ENCODE measurements at places on chromosomes 13 and 19.
A peak's percentile ranks its signal among the peaks of the same experiment; 100 is the strongest.

DNA sequence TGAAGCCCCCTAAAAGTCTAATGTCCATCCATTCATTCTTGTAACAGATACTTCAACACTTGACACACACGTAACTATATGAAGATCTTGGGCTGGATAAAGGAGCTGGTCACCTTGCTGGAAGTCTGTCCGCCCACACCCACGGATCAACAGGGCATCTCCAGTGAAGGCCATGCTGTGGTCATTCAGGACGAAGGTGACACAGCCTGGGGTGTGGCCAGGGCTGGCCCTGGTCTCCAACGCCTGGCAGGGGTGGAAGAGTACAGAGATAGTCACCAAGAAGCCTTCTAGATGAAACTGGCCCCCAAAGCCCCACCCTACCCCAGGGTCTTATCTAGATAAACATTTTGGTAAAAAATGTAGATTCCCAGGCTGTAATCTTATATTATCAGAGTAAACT, 6.8 kb upstream of the PHLDB3 start:
- no peak overlapping the region for H3K4me3 ChIP-seq
- H3K36me3 ChIP-seq, result 0 out of 2 replicates have a peak, but pooled peaks cover 5% of the 10 kb centered on the region
- no peak for DNase-seq
- no peaks in the 10 kb centered on the region for H3K4me1 ChIP-seq
- H3K27ac ChIP-seq, result no peak overlapping the region

GRCh38 chr13:113863524-113864272, at the start of gene GAS6:
Gene GAS6, minus strand, starts transcription at chr13:113864076. Its CDS starts 156 bp downstream, at chr13:113863920.
- H3K27me3 ChIP-seq, result peaks cover 14% of the 10 kb centered on the region
- peak within 1 kb of the TSS; percentile 57 for H3K4me3 ChIP-seq
- H3K36me3 ChIP-seq, result no peaks in the 10 kb centered on the region
- DNase-seq, result no peak
- H3K4me1 ChIP-seq, result no peaks in the 10 kb centered on the region

- no peaks in the 10 kb centered on the region for H3K4me1 ChIP-seq
- H3K27ac ChIP-seq, result no peak overlapping the region
- H3K27me3 ChIP-seq, result no peaks in the 10 kb centered on the region
Observed at GRCh38 chr13:83024232-83024631, 858.0 kb downstream of the SLITRK1 start.

- no peak for DNase-seq
- H3K27me3 ChIP-seq, result no peaks in the 10 kb centered on the region
- H3K27ac ChIP-seq, result no peak overlapping the region
- H3K4me3 ChIP-seq, result no peak overlapping the region
- H3K4me1 ChIP-seq, result no peaks in the 10 kb centered on the region
Observed at GRCh38 chr19:13373599-13373998, 132.7 kb downstream of the CACNA1A start.

DNA sequence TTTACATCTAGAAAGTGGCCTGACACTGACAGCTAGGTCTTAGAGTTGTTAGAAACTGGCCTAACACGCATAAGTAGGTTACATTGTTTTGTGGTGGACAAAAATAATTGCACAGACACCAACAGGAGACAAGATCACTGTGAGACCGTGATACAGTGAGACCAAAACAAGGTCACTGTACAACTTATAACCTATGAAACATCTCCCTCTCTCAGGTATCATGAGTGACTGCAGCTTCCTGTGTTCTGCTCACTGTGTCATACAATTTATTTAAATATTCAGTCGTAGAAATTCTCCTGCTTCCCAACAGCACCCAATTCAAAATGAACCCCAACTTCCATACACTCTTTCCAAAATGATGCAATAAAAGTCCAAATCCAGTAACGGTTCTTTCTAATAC, 2165.2 kb downstream of the PCDH9 start:
- no peak overlapping the region for H3K4me3 ChIP-seq
- no peaks in the 10 kb centered on the region for H3K36me3 ChIP-seq
- H3K4me1 ChIP-seq, result no peaks in the 10 kb centered on the region
- H3K27ac ChIP-seq, result no peak overlapping the region
- H3K27me3 ChIP-seq, result no peaks in the 10 kb centered on the region
- DNase-seq, result no peak

- H3K4me3 ChIP-seq, result no peak overlapping the region
- no peaks in the 10 kb centered on the region for H3K36me3 ChIP-seq
- no peak for DNase-seq
Observed at GRCh38 chr13:61486496-61486895, 70.8 kb upstream of the PCDH20 start.

DNA sequence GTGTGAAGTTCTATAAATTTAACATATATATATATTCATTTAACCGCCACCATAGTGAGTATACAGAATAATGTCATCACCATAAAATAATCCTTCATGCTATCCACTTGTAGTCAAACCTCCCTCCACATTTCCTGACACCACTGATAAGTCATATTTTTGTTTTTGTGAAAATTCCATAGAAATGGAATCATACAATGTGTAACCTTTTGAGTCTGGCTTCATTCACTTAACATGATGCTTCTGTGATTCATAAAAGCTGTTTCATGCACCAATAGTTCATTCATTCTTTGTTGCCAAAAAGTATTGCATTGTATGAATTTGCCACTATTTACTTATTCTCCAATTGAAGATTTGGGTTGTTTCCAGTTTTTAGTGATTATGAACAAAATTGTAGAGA, 497.5 kb upstream of the PCDH20 start:
- H3K36me3 ChIP-seq, result no peaks in the 10 kb centered on the region
- H3K4me3 ChIP-seq, result no peak overlapping the region
- DNase-seq, result no peak
- no peaks in the 10 kb centered on the region for H3K4me1 ChIP-seq

GRCh38 chr13:40874138-40874779, 84.8 kb downstream of the SLC25A15 start:
- H3K4me1 ChIP-seq, result no peaks in the 10 kb centered on the region
- no peaks in the 10 kb centered on the region for H3K27me3 ChIP-seq
- H3K36me3 ChIP-seq, result no peaks in the 10 kb centered on the region
- no peak overlapping the region for H3K27ac ChIP-seq
- H3K4me3 ChIP-seq, result no peak overlapping the region

- no peaks in the 10 kb centered on the region for H3K4me1 ChIP-seq
- no peak overlapping the region for H3K27ac ChIP-seq
- no peak overlapping the region for H3K4me3 ChIP-seq
- H3K27me3 ChIP-seq, result no peaks in the 10 kb centered on the region
- H3K36me3 ChIP-seq, result peaks cover 2% of the 10 kb centered on the region
- no peak for DNase-seq
Observed at GRCh38 chr13:49253310-49253709, 5.6 kb downstream of the CDADC1 start.

- no peaks in the 10 kb centered on the region for H3K4me1 ChIP-seq
- H3K27me3 ChIP-seq, result no peaks in the 10 kb centered on the region
- no peak overlapping the region for H3K4me3 ChIP-seq
- H3K27ac ChIP-seq, result no peak overlapping the region
- peak; percentile 12 for DNase-seq
Observed at GRCh38 chr13:34842466-34842865, 99.6 kb upstream of the NBEA start.

- no peak overlapping the region for H3K4me3 ChIP-seq
- no peak for DNase-seq
- no peaks in the 10 kb centered on the region for H3K27me3 ChIP-seq
- H3K4me1 ChIP-seq, result no peaks in the 10 kb centered on the region
- H3K36me3 ChIP-seq, result no peaks in the 10 kb centered on the region
- no peak overlapping the region for H3K27ac ChIP-seq
Observed at GRCh38 chr13:47190696-47191305, 293.9 kb upstream of the HTR2A start.

DNA sequence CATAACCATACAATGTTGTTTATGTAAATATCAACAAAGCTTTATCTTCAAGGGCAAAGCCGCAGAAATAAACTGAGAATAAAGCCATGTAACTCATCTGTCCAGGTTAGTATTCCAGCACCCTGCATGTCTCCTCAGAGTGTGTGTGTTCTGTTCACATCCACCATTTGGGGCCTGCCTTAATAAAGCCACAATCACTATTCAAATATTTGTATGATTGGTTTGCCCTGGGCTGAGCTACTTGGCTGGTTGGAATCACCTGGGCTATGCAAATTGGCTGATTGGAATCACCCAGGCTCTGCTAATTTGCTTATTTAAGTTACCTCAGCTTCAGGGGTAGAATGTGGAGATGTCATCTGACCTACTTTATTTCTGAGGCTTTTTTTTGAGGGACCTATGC, 42.4 kb upstream of the ZNF737 start:
- no peaks in the 10 kb centered on the region for H3K36me3 ChIP-seq
- H3K4me1 ChIP-seq, result no peaks in the 10 kb centered on the region
- no peak overlapping the region for H3K4me3 ChIP-seq
- no peak overlapping the region for H3K27ac ChIP-seq
- no peaks in the 10 kb centered on the region for H3K27me3 ChIP-seq

DNA sequence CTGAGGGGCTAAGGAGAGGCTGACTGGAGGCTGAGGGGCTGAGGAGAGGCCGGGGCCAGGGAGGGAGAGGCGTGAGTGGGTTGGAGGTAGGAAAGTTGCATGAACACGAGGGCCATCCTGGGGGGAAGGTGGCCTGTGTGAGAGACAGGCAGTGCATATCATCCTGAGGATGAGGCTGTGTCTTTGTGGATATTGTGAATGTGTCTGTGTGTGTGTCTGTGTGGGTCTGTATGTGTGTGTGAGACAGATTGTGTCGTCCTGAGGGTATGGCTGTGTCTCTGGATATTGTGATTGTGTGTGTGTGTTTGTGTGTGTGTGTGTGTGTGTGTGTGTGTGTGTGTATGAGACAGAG, 422 bp downstream of the ZNF71 start:
- H3K27me3 ChIP-seq, result no peaks in the 10 kb centered on the region
- no peaks in the 10 kb centered on the region for H3K4me1 ChIP-seq
- H3K36me3 ChIP-seq, result no peaks in the 10 kb centered on the region
- H3K27ac ChIP-seq, result no peak overlapping the region
- DNase-seq, result no peak

DNA sequence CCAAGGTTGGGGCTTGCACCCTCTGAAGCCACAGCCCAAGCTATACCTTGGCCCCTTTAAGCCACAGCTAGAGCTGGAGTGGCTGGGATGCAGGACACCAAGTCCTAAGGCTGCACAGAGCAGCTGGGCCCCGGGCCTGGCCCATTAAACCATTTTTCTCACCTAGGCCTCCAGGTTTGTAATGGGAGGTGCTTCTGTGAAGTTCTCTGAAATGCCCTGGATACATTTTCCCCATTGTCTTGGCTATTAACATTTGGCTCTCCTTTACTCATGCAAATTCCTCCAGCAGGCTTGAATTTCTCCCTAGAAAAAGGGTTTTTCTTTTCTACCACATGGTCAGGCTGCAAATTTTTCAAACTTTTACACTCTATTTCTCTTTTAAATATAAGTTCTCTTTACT, 93.8 kb upstream of the FGF14 start:
- DNase-seq, result no peak
- H3K27ac ChIP-seq, result no peak overlapping the region
- no peaks in the 10 kb centered on the region for H3K4me1 ChIP-seq
- H3K27me3 ChIP-seq, result no peaks in the 10 kb centered on the region
- H3K36me3 ChIP-seq, result no peaks in the 10 kb centered on the region

GRCh38 chr13:111211789-111212516, 96.8 kb downstream of the ARHGEF7 start:
- peaks cover 7% of the 10 kb centered on the region for H3K4me1 ChIP-seq
- H3K27ac ChIP-seq, result no peak overlapping the region
- peaks cover 10% of the 10 kb centered on the region for H3K36me3 ChIP-seq

- H3K36me3 ChIP-seq, result no peaks in the 10 kb centered on the region
- DNase-seq, result no peak
- H3K4me3 ChIP-seq, result no peak overlapping the region
Observed at GRCh38 chr19:14056069-14056666, 5.7 kb downstream of the PALM3 start.

GRCh38 chr19:49415810-49416200, 7.4 kb downstream of the PTH2 start:
- no peak overlapping the region for H3K4me3 ChIP-seq
- H3K4me1 ChIP-seq, result 0 out of 2 replicates have a peak, but pooled peaks cover 3% of the 10 kb centered on the region
- no peak overlapping the region for H3K27ac ChIP-seq
- H3K36me3 ChIP-seq, result no peaks in the 10 kb centered on the region

GRCh38 chr19:4449022-4449638, 8.5 kb downstream of the UBXN6 start:
- peaks cover 26% of the 10 kb centered on the region for H3K36me3 ChIP-seq
- no peak for DNase-seq
- no peak overlapping the region for H3K4me3 ChIP-seq

GRCh38 chr13:78603240-78603957, at the start of gene POU4F1:
Gene POU4F1, minus strand, starts transcription at chr13:78603552. Its CDS starts 226 bp downstream, at chr13:78603326.
- H3K36me3 ChIP-seq, result no peaks in the 10 kb centered on the region
- no peak within 1 kb of the TSS for H3K27ac ChIP-seq
- peak; percentile 19 for DNase-seq

DNA sequence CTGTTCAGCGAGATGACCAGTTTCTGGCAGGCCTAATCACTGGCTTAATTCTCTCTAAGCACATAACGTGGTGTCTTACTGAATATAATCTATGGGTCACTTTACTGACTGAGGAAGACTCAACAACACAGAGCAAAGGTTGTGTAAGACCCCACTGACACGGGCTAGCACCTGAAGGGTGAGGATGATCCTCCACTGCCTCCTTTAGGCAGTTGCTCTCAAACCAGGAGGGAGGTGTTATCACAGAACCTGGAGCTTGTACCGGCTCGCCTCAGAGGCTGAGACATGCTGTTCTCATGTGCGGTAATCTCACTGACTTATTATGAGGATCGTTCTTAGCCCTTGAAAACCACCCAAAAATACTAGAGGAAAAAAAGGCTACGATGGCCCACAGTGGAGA, 28.3 kb downstream of the RCBTB2 start:
- peaks cover 61% of the 10 kb centered on the region for H3K4me1 ChIP-seq
- H3K27ac ChIP-seq, result peak overlapping the region; percentile 85
- H3K4me3 ChIP-seq, result no peak overlapping the region
- peaks cover 7% of the 10 kb centered on the region for H3K36me3 ChIP-seq
- no peak for DNase-seq
- H3K27me3 ChIP-seq, result no peaks in the 10 kb centered on the region

- no peak overlapping the region for H3K27ac ChIP-seq
- H3K36me3 ChIP-seq, result peaks cover 16% of the 10 kb centered on the region
- DNase-seq, result no peak
- no peak overlapping the region for H3K4me3 ChIP-seq
- H3K27me3 ChIP-seq, result no peaks in the 10 kb centered on the region
Observed at GRCh38 chr19:14401468-14402195, 17.5 kb downstream of the DDX39A start.

DNA sequence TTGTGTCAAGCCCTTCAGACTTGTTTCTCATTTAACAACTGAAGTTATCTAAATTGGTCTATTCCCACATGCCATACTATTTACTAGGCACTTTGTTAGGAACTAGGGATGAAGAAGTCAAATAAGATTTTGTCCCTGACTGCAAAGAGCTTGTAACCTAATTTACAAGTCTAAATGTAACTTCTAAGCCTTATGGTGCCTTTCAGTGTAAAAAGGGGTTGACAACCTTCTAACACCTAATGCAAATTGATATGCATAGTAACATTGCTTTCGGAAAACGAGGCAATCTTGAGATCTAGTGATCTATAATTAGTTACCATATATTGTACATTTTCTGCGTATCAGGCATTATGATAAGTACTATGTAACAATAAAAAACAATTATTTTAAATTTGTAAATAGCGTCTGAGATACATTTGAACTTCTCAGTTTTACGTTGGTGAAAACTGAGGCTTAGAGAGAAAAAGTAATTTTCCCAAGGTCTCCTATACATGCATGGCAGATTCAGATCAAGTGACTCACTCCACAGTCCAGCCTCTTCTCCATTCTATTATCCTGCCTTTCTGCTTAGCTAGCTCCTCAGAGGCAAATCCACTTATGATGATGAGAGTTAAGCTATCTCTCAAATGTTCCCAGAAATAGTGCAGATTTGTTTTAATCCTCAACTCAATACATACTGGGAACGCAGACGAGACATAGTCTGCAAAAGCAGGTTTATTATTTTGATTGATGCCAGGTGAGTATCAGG, 764.9 kb upstream of the SLITRK5 start:
- H3K27me3 ChIP-seq, result no peaks in the 10 kb centered on the region
- no peak overlapping the region for H3K27ac ChIP-seq
- H3K4me3 ChIP-seq, result no peak overlapping the region
- no peaks in the 10 kb centered on the region for H3K36me3 ChIP-seq
- H3K4me1 ChIP-seq, result no peaks in the 10 kb centered on the region
- no peak for DNase-seq

All from GM12878 (cell line).